Stomach (tissue), 19 donors: ENCODE measurements at places on chromosomes 2 and 18. TPM values are rescaled to one million over a fixed set of nuclear protein-coding genes. Genes with fewer than 3 reads are reported as not detected.

MEP1B gene
- total RNA-seq, result 1.1 TPM

COMMD1 gene
- total RNA-seq, result 155 TPM

XIRP2 gene
- not detected for total RNA-seq

SPAG16 gene
- 117 TPM for total RNA-seq

CD207 gene
- not detected for total RNA-seq

EMILIN2 gene
- 8.8 TPM for total RNA-seq

GKN2 gene
- 16.5 TPM for total RNA-seq

GNAL gene
- 0.72 TPM for total RNA-seq

NEURL3 gene
- total RNA-seq, result not detected

- no peak overlapping the region for H3K27ac ChIP-seq
- no peaks in the 10 kb centered on the region for H3K27me3 ChIP-seq
- no peaks in the 10 kb centered on the region for H3K36me3 ChIP-seq
- no peaks in the 10 kb centered on the region for H3K4me1 ChIP-seq
Measured at GRCh38 chr2:14951569-14952285, 319.2 kb downstream of the LRATD1 start.

DNA sequence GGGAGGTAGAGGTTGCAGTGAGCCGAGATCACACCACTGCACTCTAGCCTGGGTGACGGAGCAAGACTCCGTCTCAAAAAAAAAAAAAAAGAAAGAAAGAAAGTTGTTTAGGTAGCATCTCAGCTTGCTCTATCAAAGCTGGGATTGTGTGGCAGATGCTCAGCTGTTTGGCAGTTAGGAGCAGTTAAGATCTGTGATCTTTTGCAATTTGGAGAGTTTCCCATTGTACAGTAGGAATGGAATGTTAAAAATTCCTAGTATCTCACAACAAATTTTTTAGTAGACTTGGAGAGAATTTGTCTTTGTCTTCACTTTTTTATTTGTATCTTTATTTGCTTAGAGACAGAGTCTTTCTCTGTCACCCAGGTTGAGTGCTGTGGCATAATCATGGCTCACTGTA, 122.9 kb upstream of the UNC80 start:
- no peak for DNase-seq
- H3K4me3 ChIP-seq, result no peak overlapping the region
- no peaks in the 10 kb centered on the region for H3K27me3 ChIP-seq
- H3K36me3 ChIP-seq, result peaks cover 5% of the 10 kb centered on the region
- no peaks in the 10 kb centered on the region for H3K4me1 ChIP-seq
- H3K27ac ChIP-seq, result no peak overlapping the region

DNA sequence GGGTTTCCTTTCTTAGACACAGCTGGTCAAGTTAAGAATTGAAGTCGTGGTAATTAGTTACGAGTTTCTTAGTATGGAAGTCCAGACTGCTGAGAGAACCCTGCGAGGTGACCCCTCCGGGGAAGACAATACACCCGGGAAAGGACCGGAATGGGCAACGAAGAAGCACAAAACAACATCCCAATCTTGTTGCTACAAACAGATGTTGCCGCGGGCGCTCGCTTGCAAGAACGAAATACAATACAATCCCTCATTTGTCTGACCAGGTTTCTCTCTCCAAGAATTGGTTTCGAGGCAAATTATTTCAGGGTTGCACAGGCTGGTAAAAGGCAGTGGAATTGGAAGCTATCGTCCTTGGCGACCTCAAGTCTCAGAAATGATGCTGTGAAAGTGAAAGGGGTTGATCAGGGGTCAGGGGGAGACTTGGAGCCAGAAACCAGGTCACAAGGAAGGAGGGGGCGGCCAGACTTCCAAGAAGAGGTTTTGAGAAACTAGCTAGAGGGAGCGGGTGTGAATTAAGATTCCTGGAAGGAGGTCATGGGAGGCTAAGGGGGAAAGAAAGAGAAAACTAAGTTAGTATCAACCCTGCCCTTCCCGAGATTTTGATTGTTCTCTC, 401.9 kb downstream of the HRH4 start:
- no peak overlapping the region for H3K4me3 ChIP-seq
- no peak overlapping the region for H3K27ac ChIP-seq
- no peaks in the 10 kb centered on the region for H3K36me3 ChIP-seq
- no peaks in the 10 kb centered on the region for H3K27me3 ChIP-seq
- DNase-seq, result peak; percentile 14

DNA sequence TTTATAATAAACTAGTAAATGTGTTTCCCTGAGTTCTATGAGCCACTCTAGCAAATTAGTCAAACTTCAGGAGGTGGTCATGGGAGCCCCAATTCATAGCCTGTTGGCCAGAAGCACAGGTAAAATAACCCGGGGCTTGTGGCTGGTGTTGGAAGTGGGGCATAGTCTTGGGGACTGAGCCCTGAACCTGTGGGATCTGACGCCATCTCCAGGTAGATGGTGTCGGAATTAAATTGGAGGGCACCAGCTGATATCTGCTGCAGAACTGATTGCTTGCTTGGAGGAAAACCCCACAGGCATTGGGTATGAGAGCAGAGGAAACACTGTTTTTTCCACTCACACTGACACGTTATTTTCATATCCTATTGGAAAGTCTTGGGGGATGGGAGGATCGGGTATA, 14.1 kb downstream of the NMS start:
- no peaks in the 10 kb centered on the region for H3K27me3 ChIP-seq
- H3K27ac ChIP-seq, result no peak overlapping the region
- no peaks in the 10 kb centered on the region for H3K36me3 ChIP-seq

GRCh38 chr2:48170281-48170680, 264.0 kb upstream of the FBXO11 start:
- H3K27ac ChIP-seq, result no peak overlapping the region
- H3K36me3 ChIP-seq, result no peaks in the 10 kb centered on the region
- DNase-seq, result no peak
- H3K4me3 ChIP-seq, result no peak overlapping the region
- H3K4me1 ChIP-seq, result no peaks in the 10 kb centered on the region

DNA sequence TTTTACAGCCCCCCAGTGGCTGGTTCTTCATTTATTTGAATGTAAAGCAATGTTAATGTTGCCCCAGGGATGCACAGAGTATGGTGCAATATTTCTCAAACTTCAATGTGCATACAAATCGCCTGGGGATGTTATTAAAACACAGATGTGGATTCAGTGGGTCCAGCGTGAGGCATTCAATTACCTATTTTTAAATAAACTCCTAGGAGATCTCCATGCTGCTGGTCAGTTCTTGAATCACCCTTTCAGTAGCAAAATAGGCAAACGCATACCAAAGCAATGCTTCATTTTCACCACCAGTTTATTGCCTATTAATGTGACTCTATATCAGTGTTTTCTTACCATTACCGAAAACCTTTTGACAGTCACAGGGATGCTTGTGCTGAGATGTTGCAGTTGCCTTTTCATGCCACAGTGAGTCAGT, 530.7 kb downstream of the CBLN2 start:
- no peaks in the 10 kb centered on the region for H3K36me3 ChIP-seq
- H3K27ac ChIP-seq, result no peak overlapping the region
- H3K4me3 ChIP-seq, result no peak overlapping the region
- no peaks in the 10 kb centered on the region for H3K27me3 ChIP-seq
- no peak for DNase-seq

GRCh38 chr2:107132070-107132469, 246.1 kb upstream of the ST6GAL2 start:
- H3K4me3 ChIP-seq, result no peak overlapping the region
- DNase-seq, result no peak
- H3K27me3 ChIP-seq, result no peaks in the 10 kb centered on the region
- H3K36me3 ChIP-seq, result no peaks in the 10 kb centered on the region
- H3K4me1 ChIP-seq, result no peaks in the 10 kb centered on the region
- no peak overlapping the region for H3K27ac ChIP-seq

DNA sequence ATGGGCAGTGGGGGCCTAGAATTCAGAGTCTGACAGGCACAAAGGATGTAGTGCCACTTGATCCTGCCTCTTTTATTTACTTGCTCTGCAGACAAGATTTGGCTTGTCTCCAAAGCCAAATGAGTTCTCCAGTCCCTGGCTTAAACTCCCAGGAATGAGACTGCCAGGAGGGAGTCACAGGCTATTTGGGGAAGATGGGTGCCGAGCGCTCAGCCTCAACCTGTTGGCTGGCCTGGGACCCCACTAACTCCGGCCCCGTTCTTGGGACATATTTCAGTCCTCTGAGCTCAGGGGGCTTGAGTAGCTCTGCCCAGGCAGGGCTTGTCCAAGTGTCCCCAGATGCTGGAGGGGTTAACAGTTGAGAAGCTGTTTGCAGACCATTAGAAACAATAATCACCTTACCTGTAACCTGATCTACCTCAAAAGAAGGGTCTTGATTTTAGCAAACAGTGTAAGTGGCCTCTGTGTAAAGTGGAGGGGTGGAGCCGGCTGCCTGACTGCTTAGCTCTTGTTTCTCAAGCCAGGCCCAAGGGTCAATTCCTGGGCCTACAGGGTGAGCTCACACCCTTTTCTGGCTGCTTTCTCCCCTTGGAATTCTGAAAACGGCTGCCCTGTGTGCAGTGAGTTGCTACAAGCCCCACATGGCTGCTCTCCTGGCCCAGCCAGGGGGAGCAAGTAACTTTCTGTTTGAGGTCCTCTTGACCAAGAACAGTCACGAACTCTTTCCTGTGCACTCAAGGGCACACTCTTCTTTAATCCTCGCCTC, 27.1 kb upstream of the FZD5 start:
- H3K36me3 ChIP-seq, result no peaks in the 10 kb centered on the region
- no peaks in the 10 kb centered on the region for H3K27me3 ChIP-seq
- H3K4me1 ChIP-seq, result peaks cover 18% of the 10 kb centered on the region
- DNase-seq, result peak; percentile 60

- DNase-seq, result no peak
- no peaks in the 10 kb centered on the region for H3K4me1 ChIP-seq
- H3K36me3 ChIP-seq, result no peaks in the 10 kb centered on the region
- no peak overlapping the region for H3K27ac ChIP-seq
- no peaks in the 10 kb centered on the region for H3K27me3 ChIP-seq
Measured at GRCh38 chr18:68263481-68263880, 451.4 kb downstream of the TMX3 start.

DNA sequence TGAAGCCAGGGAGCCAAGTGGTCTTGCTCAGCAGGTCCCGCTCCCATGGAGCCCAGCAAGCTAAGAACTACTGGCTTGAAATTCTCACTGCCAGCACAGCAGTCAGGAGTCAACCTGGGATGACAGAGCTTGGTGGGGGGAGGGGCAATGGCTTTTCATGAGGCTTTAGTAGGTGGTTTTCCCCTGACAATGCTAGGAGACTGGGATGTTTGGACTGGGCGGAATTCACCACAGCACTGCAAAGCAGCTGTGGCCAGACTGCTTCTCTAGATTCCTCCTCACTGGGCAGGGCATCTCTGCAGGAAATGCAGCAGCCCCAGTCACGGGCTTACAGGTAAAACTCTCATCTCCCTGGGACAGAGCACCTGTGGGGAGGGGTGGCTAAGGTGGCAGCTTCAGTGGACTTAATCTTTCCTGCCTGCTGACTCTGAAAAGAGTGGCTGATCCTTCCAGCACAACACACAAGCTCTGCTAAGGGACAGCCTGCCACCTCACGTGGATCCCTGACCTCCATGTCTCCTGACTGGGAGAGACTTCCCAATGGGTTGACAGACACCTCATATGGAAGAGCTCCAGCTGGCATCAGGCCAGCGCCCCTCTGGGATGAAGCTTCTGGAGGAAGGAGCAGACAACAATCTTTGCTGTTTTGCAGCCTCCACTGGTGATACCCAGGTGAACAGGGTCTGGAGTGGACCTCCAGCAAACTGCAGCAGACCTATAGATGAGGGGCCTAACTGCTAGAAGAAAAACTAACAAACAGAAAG, 349.7 kb upstream of the ST6GAL2 start:
- DNase-seq, result no peak
- no peaks in the 10 kb centered on the region for H3K36me3 ChIP-seq
- no peak overlapping the region for H3K27ac ChIP-seq
- H3K4me1 ChIP-seq, result no peaks in the 10 kb centered on the region
- no peaks in the 10 kb centered on the region for H3K27me3 ChIP-seq

- no peaks in the 10 kb centered on the region for H3K4me1 ChIP-seq
- no peaks in the 10 kb centered on the region for H3K27me3 ChIP-seq
- H3K36me3 ChIP-seq, result no peaks in the 10 kb centered on the region
- no peak overlapping the region for H3K4me3 ChIP-seq
- no peak overlapping the region for H3K27ac ChIP-seq
- no peak for DNase-seq
Measured at GRCh38 chr2:187615364-187615763, 61.1 kb upstream of the TFPI start.

GRCh38 chr2:61135510-61135909, 26.5 kb upstream of the C2orf74 start:
- no peak overlapping the region for H3K4me3 ChIP-seq
- DNase-seq, result no peak
- no peak overlapping the region for H3K27ac ChIP-seq
- H3K4me1 ChIP-seq, result no peaks in the 10 kb centered on the region
- H3K27me3 ChIP-seq, result no peaks in the 10 kb centered on the region

DNA sequence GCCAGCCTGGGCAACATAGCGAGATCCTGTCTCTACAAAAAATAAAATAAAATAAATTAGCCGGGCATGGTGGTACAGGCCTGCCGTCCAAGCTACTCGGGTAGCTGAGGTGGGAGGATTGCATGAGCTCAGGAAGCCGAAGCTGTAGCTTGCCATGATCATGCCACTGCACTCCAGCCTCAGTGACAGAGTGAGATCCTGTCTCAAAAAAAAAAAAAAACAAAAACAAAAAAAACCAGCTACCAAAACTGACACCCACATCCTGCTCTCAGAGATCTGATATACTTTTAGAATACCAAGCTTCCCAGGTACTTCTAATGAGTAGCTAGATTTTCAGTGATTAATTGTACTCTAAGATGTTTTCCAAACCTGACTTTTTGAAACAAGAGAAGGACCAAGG, 74.0 kb downstream of the TTC27 start:
- H3K4me1 ChIP-seq, result no peaks in the 10 kb centered on the region
- no peak for DNase-seq
- no peak overlapping the region for H3K4me3 ChIP-seq
- peaks cover 42% of the 10 kb centered on the region for H3K36me3 ChIP-seq
- H3K27ac ChIP-seq, result no peak overlapping the region

GRCh38 chr2:229124136-229124535, 147.0 kb downstream of the PID1 start:
- no peaks in the 10 kb centered on the region for H3K36me3 ChIP-seq
- H3K4me1 ChIP-seq, result no peaks in the 10 kb centered on the region
- H3K4me3 ChIP-seq, result no peak overlapping the region
- H3K27ac ChIP-seq, result no peak overlapping the region
